NCI-H2029 (cell line): ENCODE measurements at places on chromosomes 1 and 21.

GRCh38 chr1:64312431-64312830 lies 109.0 kb downstream of the UBE2U start:
- no peak for DNase-seq

DNA sequence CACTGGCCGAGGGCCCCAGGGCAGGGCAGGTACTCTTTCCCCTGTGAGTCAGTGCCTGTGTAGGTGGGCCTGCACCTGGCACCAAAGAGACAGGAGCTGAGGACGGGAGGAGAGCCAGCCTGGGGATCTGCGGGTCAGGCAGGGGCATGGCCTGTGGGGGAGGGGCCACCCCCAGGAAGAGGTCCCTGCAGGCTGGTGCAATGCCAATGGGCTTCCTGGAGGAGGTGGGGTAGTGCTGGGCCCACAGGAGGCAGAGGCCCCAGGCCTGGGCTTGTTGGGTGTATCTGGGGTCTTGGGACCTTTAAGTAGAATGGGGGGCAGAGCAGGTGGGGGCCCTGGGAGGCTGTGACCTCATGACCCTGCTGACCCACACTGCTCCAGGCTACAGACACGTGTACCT lies 23.2 kb downstream of the PLCH2 start:
- DNase-seq: no peak

GRCh38 chr1:193589597-193590040 lies 403.2 kb upstream of the B3GALT2 start:
- DNase-seq: peak; percentile 7

- no peak for DNase-seq
Measured at GRCh38 chr1:34879230-34879629, 19.7 kb upstream of the SMIM12 start.

DNA sequence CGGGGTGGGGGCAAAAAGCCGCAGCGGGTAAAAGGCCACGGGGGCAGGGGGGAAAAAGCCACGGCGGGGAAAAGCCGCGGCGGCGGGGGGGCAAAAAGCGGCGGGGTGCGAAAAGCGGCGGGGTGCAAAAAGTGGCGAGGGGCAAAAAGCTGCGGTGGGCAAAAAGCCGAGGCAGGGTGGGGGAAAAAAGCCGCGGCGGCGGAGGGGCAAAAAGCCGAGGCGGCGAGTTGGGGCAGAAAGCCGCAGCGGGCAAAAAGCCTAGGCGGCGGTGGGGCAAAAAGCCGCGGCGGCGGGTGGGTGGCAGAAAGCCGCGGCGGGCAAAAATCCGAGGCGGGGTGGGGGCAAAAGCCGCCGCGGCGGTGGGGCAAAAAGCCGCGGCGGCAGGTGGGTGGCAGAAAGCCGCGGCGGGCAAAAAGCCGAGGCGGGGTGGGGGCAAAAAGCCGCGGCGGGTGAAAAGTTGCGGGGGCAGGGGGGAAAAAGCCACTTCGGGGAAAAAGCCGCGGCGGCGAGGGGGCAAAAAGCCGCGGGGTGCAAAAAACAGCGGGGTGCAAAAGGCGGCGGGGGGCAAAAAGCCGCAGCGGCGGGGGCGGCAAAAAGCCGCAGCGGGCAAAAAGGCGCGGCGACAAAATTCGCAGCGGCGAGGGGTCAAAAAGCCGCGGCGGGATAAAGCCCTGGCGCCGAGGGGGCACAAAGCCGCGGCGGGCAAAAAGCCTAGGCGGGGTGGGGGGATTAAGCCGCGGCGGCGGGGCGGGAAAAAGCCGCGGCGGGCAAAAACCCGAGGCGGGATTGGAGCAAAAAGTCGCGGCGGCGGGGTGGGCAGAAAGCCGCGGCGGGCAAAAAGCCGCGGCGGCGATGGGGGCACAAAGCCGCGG lies 3901.2 kb downstream of the SRGAP2C start:
- DNase-seq: no peak

GRCh38 chr1:175604039-175604941 lies 139.1 kb downstream of the TNR start:
- no peak for DNase-seq

DNA sequence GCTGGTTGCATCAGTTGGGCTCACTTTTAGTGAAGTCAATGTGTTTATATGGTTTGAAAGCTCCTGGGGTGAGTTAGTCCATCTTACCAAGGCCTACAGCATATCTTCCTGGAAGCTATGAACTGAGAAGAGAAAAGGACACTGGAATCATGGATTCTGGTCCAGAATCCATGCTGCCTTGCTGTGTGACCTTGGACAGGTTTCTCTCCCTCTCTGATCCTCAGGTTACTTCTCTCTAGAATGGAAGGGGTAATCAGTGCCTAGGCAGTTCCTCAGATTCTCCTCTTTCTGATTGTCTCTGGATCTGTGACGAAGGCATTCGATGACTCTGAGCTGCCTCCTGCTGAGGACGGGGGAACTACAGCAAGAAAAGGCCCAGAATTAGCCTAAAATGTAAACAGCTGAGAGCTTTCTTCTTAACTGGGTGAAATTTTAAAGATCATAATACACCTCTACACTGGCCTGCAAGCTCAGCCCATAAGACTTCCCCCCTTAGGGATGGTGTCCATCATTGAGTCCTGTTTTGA lies 425.0 kb upstream of the VAMP3 start:
- no peak for DNase-seq

- no peak for DNase-seq
Measured at GRCh38 chr1:207007352-207008033, 25.1 kb downstream of the C1orf116 start.

GRCh38 chr1:54309631-54310366 lies 96.4 kb downstream of the SSBP3 start:
- DNase-seq: no peak

GRCh38 chr1:47996060-47996405 lies 1.2 kb downstream of the TRABD2B start:
- no peak for DNase-seq

GRCh38 chr1:173562813-173563212 lies 40.1 kb downstream of the SLC9C2 start:
- DNase-seq: no peak

DNA sequence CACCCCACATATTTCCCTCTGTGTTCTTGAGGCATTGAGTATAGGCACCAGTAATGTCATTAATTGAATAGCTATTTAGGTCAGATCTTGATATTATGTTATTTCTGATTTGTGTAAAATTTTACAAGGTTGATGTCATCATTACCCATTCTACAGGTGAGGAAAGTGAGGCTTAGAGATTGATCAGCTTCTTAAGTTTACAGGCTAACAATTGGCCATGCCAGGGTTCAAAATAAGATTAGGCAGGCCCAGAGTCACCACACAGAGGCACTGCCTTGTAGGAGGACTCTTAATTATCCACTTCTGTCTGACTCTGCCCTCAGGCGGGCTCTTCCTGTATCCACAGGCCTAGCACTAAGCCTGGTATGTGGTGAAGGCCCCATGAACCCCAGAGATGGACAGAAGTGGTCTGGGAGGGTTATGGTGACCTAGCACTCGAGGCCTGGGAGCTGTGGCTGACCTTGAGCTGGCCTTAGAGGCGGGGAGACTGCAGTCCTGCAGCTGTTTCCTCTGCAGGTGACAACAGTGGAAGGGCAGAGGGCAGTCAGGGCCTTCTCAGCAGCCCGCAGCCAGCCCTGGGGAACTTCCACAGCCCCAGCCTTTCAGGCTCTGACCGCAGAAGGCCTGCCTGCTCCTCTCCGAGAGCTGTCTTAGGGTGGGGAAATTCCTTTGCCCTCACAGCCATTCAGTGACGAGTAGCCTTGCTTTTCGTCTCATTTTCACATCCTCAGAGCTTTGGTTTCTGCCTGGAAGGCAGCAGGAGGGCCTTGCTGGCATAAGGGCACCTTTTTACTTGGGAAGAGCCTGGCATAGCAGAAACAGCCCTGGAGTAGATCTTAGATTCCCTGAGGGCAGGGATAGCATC lies 12.2 kb downstream of the ZDHHC18 start:
- no peak for DNase-seq

- DNase-seq: peak; percentile 99
Measured at GRCh38 chr1:41021526-41022308, at the start of gene SLFNL1. Gene SLFNL1 (minus strand): TSS chr1:41021725. CDS start chr1:41020660, 1,065 bp downstream.

- peak; percentile 3 for DNase-seq
Measured at GRCh38 chr1:200306944-200307754, 102.7 kb downstream of the ZNF281 start.

DNA sequence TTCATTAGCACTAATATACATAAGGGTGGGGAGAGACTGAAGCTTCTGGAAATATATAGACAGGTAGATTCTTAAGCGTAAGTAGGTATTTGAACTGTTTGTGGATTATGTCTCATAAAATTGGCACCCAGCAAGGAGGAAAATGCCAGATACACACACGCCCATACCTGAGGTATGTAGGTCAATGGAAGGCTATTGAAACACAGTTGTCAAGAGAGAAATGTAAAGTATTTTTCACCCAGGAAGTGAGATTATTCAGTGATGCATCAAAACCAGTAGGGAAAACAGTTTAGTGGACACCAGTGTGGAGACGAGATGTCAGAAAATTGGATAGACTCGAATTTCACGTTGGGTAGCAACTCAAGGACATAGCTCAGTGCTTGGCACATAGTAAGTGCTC lies 4.7 kb upstream of the RSPH1 start:
- DNase-seq: no peak

DNA sequence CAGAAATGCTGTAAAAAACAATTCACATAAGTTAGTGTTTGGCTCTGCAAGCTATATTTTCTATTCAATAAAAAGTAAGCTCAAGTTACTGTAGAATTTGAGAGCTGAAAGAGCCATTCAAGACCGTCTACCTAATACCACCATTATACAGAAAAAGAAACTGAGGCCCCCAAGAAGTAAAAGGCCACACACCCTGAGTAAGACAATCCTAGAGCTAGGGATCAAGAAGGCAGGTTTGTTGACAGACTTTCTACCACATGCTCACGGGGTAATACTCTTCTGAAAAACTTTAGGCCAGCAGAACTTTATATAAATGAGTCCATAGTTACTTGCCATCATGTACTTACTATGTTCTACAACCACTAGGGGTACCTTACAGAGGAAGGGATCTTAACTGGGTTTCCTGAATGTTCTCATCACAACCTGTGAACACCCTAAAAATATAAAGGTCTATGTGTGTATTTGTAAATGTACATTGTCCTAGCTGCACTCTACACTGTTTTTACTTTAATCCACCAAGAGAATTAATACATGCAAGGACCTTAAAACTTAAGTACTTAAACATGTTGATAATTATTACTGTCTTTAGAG lies 2.7 kb downstream of the PSMG1 start:
- no peak for DNase-seq

GRCh38 chr1:48571303-48571987 lies 99.4 kb upstream of the SPATA6 start:
- DNase-seq: no peak

DNA sequence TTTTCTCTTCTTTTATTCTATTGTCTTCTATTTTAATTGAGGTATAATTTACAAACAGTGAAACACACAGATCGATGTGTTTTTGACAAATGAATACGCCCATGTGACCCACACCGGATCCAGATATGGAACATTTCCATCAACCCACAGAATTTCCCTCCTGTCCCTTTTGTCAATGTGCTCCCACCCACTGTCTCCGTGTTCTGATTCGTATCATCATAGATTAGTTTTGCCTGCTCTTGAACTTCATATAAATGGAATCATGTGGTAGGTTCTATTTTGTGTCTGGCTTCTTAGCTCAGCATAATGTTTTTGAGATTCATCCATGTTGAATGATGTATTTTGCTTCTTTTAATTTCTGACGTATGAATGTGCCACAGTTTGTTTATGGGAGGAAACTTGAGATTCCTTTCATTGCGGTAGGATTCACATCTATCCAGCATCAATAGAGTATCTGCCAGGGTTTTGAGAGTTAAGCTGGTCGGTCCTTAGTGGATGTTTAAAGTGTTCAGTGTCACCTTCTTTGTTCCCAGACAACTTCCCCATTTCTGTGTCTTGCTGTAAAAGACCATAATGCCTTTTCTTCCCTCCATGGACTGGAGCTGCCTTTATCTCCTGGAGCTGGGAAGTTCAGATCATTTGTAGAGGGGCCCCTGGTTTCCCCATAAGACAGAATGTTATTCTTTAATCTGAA lies 14.7 kb downstream of the NAV1 start:
- no peak for DNase-seq

DNA sequence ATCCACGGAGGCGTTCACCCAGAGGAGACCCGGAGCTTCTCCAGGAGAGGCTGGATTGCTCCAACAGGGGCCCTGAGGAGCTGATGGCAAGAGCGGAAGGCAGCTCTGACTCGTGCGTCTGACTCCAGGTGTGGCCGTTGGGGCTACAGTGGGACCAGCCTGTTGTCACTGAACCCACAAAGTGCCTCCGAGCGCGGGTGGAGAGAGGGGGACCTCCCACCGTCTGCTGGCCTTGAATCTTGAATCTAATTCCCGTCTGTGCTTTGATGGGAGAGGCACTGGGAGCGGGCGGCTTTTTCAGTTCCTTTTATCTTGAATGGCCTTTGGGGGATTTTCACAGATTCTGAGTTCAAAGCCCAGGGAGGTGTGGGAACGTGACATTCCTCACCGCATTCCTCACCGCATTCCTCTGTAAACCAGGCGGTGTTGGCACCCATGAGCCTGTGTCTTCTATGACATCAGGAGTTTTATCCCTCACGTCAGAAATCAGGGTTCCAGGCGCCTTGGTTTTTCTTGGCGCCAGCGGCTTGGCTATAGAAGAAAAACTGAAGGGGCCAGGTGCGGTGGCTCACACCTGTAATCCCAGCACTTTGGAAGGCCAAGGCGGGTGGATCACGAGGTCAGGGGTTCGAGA lies 39.2 kb upstream of the COL18A1 start:
- DNase-seq: no peak

- DNase-seq: no peak
Measured at GRCh38 chr1:81702903-81703302, 97.8 kb upstream of the ADGRL2 start.

GRCh38 chr21:45534636-45535331 lies 7.5 kb downstream of the SLC19A1 start:
- DNase-seq: no peak

GRCh38 chr1:175922254-175922881 lies 179.0 kb upstream of the TNR start:
- no peak for DNase-seq

DNA sequence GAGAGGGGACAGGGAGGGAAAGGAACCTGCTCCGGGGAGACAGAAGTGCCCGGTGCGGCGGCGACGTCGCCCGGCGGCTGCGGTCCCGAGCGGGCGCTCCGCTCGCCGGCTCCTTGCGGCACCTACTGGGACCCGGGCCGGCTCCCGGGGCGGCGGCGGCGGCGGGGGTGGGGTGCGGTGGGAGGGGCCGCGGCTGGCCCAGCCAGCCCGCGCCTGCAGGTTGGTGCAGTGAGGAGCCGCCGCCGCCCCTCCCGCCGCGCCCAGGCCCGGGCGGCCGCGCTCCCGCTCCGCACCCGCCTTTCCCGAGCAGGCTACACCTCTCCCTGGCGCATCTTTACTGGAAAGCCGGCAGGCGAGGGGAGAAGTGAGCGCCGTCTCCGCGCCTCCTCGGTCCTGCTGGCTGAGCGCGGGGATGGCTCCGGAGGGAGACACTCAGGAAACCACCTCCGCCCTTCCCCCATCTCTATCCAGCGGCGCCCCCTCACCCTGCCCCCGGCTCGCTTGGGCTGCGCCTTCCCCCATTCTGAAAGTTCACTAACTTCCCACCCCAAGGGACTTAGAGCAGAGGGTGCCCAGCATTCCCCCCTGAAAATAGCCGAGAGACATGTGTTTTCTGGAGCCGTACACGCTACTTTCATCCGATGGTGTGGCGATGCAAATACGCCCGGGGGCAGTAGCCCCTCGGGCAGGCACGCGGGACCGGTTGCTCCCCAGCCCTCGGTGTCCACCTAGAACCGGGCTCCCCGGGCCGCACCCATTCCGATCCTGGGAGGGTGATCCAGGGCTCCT lies at the start of gene PLD5:
PLD5 (minus strand) TSS at position 127 of the 789 bp plus-strand sequence.
- DNase-seq: no peak
